Epithelial cell of proximal tubule (primary cell): ENCODE measurements at places on chromosomes 16 and 17.

GRCh38 chr17:48459070-48459844 lies 29.2 kb upstream of the SKAP1 start:
- DNase-seq: no peak

- no peak for DNase-seq
Measured at GRCh38 chr17:76635659-76636360, 7.7 kb downstream of the ST6GALNAC1 start.

GRCh38 chr17:16352667-16353316 lies 477 bp downstream of the CENPV start:
- DNase-seq: no peak

- DNase-seq: peak; percentile 22
Measured at GRCh38 chr17:80253631-80254395, 6.8 kb upstream of the RNF213 start.

GRCh38 chr17:50190603-50191358 lies 10.7 kb downstream of the COL1A1 start:
- DNase-seq: no peak

DNA sequence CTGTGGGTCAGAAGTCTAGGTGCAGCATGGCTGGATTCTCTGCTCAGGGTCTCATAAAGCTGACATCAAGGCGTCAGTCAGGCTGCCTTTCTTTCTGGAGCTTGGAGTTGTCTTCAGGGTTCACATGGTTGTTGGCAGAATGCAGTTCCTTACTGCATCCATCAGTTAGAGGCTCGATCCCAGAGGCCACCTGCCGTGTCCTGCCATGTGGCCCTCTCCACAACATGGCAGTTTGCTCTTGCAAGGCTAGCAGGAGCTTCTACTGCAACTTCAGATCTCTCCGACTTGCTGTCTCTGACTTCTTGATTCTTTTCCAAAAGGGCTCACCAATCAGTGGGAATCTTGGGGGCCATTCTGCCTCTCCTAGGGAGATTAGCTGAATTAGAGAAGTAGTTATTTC lies 11.9 kb downstream of the PITPNC1 start:
- no peak for DNase-seq

DNA sequence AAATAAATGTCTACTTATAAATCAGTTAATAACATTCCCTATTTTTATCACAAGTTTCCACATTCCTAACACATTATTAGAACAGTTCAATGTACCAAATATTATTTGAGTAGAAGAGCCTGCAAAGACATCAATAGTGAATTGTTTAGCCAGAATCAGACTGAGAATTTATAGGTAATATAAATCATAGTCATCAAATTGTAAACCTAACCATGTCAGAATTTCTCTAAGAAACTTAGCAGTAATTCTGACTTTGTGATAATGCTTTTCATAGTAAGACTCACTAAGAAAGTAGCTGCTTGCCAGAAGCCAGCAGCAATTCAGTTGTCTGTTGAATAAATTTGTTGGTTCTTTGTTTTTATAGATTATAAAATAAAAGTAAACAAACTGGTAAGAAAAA lies 111.3 kb downstream of the USP32 start:
- no peak for DNase-seq

DNA sequence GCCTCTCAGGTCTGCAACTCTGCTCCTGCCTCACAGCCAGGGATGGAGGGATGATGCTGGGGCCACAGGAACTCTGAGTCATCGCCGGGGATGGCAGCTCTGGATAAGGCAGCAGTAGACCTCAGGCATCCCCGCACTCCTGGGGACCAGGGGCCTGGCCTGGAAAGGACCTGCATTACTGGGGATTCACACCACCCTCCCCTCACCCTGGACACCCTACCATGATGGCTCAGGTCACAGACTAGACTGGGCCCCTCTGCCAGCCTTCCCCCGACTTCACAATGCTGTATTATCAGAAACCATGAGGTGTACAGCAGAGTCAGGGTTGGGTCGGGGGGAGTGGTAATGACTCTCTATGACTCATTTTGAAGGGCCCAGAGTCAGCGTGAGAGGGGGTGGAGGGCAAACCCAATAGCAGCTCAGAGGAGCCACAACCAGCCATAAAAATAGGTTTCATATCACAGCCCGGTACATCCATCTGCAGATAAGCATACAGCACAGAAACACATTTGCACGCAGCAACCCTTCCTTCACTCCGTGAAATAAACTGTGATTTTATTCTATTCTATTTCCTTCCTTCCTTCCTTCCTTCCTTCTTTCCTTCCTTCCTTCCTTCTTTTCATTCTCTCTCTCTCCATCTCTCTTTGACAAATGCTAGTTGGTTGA lies 28.8 kb downstream of the DYNLRB2 start:
- no peak for DNase-seq

DNA sequence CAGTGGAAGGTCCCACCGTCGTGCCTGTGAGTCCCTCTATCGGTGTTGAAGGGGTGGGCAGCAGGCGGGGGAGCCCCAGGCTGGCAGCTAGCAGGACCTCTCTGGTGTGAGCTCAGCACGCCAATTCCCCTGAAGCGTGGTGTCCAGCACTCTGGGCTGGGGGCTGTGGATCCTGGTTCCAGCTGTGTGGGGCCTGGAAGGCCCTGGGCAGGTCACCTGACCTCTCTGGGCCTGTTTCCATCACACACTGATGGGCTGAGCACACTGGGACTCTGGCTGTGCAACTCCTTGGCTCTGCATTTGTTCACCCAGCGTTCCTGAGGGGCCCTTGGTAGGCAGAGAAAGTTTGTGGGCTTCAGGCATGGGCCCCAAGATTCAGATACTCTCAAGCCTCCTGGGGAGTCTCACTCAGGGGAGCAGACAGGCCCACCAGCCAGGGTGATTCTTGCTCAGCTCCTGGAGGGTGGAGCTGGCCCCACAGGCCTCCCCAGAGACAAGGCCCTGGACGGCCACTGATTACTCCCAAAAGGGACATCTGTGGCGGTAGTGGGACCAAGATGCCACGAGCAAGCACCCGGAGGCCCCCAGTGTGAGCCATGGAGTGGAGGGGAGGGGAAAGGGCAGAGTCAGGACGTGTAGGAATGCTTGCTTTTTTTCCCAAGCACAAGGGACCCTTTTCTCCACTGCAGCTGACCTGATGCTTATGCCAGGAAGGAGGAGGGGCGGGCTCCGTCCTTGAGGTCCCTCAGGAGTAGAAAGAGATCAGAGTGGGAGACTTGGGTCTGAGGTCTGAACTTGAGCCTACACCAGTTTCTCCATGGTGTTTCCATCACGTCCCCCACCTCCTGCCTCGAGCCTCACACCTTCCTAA lies 8.5 kb downstream of the SCGB1C2 start:
- DNase-seq: no peak

GRCh38 chr17:42493319-42493718 lies 34.6 kb downstream of the ATP6V0A1 start:
- no peak for DNase-seq

GRCh38 chr17:38891441-38891840 lies 21.6 kb downstream of the LASP1 start:
- no peak for DNase-seq

DNA sequence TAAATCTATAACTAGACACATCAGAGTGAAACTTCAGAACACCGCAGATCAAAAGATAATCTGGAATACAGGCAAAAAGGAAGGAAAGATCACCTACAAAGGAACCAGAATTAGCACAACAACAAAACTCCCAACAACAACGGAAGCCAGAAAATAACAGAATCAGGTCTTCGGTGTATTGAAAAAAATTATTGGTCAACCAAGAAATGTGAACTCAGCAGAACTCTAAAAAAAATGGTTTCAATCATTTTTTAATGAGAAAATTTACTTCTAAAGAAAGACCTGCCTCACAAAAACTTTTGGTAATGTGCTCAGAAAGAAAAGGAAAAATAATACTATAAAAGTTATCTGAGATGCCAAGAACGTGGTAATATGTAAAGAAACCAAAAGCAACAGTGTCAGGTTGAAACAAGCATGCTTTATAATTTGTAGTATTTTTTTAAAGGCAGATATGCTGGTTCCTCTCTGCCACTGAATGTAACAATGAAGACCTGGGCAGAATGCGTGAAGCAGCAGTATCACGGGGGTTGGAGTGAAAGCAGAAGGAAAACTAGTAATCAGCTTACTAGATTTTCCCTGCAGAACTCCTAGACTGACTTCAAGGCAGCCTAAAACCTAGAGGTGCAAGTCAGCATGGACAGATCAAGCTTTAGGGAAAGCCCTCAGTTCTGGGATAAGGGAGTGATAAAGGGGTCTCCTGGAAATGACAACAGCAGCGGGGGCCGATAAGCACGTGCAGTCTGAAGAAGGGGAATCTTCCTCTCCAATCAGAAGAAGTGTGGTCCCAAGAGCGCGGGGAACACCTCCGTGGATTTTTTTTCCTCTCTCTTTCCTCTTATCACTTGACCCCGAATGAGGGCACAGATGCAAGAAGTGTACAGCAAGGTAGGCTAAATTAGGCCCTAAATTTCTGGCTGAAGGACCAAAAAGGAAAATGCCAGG lies 80.9 kb upstream of the TEKT1 start:
- DNase-seq: no peak

GRCh38 chr17:29586676-29587469 lies 2.6 kb downstream of the GIT1 start:
- no peak for DNase-seq

DNA sequence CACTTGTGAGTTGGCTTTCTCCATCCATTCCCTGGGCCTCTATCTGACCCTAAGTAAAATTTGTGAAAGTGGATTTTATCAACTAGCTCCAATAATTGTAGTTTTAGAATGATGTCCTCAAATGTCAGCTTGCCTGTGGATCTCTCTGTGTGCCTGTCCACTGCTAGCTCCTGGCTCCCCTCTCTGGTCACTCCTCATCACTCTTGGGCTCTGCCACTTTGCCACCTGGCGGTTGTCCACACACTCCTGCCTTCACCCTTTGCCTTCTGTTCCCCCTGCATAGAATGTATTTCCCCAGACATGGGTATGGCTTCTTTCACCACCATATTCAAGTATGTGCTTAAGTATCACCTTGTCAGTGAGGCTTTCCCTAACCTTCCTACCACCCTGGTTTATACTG lies 19.8 kb downstream of the ANKFN1 start:
- no peak for DNase-seq

- no peak for DNase-seq
Measured at GRCh38 chr17:27893841-27894503, 807 bp upstream of the LYRM9 start.

DNA sequence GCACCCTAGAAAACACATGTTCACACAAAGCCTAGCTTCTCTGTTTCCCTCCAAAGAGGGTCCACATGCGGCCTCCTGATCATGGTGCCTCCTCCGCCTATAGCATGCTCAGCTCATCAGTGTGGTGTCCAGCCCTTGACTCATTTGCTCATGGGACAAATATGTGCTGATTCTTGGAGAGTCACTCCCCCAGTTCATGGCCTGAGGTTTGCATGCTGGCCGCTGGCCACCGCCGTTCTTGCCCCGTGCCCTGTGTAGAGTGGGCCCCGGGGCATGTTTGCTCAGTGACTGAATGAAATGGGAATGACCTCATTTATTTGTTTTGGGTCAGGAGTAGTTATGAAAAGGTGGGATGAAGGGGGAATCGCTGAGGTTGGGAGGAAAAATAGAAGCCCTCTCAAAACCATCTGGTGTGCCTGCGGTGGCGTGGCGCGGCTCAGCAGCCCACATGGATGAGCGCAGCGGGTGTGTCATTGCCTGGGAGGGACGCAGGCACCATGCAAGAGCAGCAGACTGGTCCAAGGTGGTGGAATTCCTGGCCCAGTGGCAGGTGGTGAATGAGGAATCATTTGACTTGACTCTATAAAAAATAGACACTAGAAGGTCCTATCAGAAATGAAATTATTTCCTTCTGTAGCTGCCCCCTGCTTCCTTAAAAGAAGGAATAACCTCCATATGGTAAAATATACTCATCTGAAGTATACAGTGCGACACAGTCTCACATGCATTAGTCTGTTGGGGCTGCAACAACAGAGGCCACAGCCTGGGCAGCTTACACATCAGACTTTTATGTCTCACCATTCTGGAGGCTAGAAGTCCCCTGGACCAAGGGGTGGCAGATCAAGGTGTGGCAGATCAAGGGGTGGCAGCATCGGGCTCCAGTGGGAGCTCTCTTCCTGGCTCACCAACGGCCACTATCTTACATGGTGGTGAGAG lies 31.7 kb downstream of the CRISPLD2 start:
- peak; percentile 77 for DNase-seq

GRCh38 chr17:72409405-72410002 lies 288.7 kb downstream of the SOX9 start:
- no peak for DNase-seq

- DNase-seq: no peak
Measured at GRCh38 chr16:66277311-66278070, 89.0 kb upstream of the CDH5 start.

- no peak for DNase-seq
Measured at GRCh38 chr16:82801361-82801760, 174.6 kb downstream of the CDH13 start.

GRCh38 chr16:3149630-3150345 lies 15.0 kb downstream of the ZNF213 start:
- DNase-seq: no peak

DNA sequence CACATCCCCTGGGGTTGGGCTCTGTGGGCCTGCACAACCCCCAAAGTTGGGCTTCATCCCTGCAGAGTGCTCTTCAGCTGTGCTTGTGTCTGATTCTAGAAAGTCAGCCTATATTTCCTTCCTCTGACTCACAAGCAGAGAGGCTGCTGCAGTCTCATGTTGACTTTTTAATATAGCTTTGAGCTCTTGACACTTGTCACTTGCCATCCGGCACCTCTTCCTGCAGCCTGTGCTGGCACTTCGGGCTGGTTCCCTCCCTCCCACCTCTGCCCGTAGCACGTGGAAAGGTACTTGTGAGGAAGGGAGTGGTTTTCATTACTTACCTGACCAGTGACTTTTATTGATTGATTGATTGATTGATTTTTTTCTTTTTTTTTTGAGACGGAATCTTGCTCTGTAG lies 19.0 kb upstream of the JPT2 start:
- no peak for DNase-seq

DNA sequence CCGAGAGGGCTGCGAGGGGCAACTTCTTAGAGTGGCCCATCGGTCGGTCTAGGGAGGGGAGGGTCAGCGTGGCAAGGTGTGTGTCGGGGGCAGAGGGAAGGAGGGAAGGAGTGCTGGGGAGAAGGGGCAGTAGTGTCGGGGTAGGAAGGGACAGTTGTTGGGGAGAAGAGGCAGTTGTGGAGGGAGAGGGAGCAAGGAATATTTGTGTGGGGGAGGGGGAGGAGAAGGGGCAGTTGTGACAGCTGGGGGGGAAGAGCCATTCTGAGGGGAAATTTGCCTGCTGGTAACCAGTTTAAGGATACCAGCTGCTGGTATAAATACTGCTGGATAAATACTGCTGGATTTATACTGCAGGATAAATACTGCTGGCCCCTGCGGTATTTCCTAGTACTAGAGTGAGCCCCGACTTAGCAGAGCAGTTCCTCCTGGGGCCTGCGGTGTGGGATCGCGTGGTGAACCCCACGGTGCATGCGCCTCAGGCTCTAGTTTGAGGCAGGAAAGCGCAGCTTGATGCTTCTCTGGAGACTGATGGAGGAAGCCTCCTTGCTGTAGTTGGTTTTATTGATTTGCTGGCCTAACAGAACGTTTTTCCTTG lies 309 bp downstream of the DNAH2 start:
- no peak for DNase-seq
